GM12878 (cell line): ENCODE measurements at places on chromosomes 16 and 17.

DNA sequence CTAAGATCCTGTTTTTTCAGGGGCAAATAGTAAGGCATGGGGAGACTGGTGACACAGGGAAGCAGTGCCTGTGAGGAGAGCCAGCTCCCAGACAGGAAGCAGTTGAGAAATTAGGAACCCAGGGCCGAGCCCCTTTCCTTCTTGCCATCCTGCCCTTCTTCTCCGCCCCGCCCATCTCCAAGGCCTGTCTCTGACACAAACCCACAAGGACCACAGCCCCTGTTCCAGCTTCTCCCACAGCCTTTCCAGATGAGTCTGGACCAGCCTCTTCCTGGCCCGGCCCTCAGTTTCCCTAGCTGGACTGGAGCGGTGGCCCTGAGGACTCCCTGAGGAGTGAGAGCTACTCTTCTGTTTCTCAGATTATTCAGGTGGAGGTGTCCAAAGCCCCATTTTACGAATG lies 9.9 kb downstream of the CCDC102A start:
- no peak for DNase-seq

DNA sequence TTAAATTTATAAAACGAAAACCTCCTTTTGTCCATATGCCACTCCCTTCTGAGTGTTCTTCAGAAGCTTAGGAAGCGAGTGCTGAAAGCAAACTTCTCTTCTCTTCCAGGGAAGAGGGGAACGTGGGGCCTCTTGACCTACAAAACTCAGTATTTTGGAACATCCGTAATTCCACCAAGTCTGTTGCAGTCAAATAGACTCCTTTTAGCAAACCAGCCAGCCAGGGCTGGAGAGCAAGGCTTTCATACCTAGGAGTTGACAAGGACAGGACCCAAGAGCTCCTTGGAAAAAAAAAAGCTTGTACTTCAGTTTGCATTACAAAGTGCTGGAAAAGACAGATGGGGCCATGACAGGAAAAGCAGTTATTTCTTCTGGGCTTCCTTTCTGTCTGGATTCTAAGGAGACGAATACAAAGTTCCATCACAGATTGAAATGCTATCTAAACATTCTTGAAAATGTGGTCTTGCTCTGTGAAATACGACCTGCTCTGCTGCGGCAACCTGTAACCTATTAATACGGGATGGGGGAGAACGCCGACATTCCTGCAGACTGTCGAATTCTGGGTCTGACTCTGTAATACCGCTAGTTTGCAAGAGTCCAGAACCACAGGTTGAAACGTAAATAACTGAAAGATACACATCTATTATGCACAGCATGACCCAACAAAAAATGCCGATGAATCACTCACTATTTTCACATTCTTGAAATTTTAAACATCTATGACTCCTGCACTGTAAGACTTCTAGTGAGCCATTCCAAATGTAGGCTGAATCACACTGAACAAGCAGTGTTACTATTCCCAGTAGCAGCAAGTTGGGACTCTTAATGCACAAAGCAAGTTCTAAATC lies 20.6 kb downstream of the VPS53 start:
- no peak for DNase-seq

DNA sequence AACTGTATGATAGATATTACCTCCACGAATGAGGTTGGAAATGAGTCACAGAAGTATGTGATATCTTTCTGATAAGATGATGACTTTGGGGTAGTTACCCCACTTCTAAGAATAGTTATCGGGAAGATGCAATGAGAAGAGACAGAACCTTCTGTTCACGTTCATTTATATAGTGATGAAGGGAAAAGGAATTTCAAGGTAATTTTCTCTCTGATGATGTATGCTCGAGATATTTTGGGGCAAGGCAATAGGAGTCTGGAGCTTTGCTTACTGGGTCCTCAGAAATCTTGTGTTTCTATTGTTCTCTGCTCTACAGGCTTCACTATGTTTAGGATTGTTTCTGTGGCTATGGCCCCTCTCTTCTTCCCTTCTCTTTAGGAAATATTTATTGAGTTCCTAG lies 1389.6 kb downstream of the CDH8 start:
- no peak for DNase-seq

- no peak for DNase-seq
These were observed 2.5 kb upstream of the AKAP10 start for GRCh38 chr17:19979917-19980770.

GRCh38 chr16:81808933-81809480 lies 29.9 kb downstream of the PLCG2 start:
- peak; percentile 99 for DNase-seq

- no peak for DNase-seq
These were observed 28.6 kb upstream of the NUDT16L1 start for GRCh38 chr16:4664538-4665418.

DNA sequence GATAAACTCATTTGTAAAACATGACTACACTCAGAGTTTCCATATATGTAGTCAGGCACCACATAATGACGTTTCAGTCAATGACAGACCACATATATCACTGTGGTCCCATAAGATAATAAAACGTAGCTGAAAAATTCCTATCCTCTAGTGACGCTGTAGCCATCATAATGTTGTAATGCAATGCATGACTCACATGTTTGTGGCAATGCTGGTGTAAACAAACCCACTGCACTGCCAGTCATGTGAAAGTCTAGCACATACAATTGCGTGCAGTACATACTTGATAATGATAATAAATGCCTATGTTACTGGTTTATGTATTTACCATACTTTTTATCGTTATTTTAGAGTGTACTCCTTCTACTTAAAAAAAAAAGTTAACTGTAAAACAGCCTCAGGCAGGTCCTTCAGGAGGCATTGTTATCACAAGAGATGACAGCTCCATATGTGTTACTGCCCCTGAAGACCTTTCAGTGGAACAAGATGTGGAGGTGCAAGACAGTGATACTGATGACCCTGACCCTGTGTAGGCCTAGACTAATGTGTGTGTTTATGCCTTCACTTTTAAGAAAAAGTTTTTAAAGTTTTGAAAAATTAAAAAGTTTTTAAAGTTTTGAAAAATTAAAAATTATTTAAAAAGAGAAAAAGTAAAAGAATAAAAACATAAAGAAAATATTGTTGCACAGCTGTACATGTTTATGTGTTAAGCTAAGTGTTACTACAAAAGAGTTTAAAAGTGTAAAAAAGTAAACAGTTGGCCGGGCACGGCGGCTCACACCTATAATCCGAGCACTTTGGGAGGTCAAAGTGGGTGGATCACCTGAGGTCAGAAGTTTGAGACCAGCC lies 9.0 kb downstream of the STAT5B start:
- no peak for DNase-seq

DNA sequence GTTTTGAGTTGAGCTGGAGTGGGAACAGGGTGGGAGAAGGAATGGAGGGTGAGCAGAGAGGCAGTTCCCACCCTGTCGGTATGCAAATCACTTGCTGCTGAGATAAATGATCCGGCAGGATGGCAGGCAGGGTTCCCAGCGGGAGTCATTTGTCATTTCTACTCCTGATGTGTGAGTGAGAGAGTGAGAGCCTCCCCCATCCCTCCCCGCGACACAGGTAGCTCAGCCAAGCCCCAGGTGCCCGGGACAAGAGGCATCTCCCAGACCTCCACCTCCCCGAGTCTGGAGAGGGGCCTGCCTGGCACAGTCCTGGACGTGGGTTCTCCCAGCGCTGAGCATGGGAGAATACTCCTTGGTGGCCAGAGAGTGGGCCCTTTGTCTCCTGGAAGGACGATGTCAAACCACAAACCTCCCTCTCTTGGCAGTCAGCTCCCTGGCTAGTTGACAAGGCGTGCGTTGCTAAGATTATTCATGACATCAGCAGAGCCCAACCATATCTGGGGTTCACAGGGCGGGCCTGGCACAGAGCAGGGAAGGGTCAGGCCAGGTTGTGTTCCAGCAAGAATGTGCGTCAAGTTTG lies 33.7 kb upstream of the TNRC6C start:
- DNase-seq: no peak

DNA sequence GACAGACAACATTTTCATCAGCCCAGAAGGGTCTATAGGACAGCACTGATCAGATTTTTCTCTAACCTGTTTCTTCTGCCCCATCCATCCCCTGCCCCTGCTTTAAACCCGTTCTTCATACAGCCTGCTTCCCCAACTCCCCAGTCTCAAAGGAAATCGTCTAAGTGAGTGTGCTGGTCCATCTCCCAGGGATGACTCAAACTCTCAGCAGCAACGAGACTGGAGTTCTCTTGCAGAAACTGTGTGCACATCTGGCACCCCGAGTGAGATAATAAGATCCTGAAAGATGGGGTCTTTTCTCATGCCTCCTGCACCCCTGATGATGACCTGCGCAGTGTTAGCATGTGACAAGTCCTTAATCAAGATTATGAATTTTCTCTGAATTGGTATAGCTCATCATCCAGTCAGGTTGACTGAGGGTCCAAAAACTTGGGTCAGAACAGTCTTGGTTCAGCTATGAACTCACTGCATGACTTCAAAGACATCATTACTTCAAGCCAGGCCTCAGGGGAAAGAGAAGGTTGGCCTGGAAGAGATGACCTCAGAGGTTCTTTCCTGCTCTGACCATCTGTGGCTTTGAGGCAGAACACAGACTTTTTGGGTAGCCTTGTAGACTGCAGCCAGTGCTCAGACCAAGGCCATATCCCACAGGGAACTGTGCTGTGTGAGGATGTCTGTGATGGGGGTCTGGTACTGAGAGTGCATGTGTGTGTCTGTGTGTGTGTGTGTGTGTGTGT lies 117.9 kb downstream of the SPACA3 start:
- no peak for DNase-seq

GRCh38 chr16:86553356-86553755 lies 1.7 kb downstream of the MTHFSD start:
- no peak for DNase-seq

- no peak for DNase-seq
These were observed 791 bp downstream of the MCRIP2 start for GRCh38 chr16:642189-643049.

GRCh38 chr17:57785022-57785421 lies 39.9 kb upstream of the CCDC182 start:
- no peak for DNase-seq

- DNase-seq: no peak
These were observed at the start of gene EVPL for GRCh38 chr17:76027159-76027839. Gene EVPL (minus strand): TSS chr17:76027306. CDS start chr17:76027198, 108 bp downstream.

DNA sequence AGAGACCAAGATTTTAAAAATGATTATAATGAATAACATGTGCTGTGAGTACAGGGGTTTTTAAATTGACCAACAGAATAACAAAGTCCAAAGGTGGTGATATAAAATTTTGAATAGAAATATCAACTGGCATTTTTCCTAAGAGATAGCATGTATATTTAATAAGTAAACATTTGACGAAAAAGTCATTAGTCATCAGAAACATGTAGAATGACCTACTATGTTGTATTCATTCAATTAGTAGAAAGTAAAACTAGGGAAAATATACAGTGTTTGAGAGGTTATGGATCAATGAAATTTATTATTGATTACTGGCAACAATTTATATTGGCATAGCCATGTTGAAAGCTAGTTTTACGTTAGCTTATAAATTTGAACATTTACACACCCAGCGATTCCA lies 30.6 kb upstream of the CNTNAP4 start:
- no peak for DNase-seq

GRCh38 chr17:28944862-28945741 lies 6.2 kb downstream of the PHF12 start:
- DNase-seq: no peak

- DNase-seq: peak; percentile 71
These were observed 25.5 kb downstream of the NSMCE1 start for GRCh38 chr16:27242868-27243590.

- DNase-seq: peak; percentile 76
These were observed 39.7 kb downstream of the ARHGAP17 start for GRCh38 chr16:24975428-24975889.

DNA sequence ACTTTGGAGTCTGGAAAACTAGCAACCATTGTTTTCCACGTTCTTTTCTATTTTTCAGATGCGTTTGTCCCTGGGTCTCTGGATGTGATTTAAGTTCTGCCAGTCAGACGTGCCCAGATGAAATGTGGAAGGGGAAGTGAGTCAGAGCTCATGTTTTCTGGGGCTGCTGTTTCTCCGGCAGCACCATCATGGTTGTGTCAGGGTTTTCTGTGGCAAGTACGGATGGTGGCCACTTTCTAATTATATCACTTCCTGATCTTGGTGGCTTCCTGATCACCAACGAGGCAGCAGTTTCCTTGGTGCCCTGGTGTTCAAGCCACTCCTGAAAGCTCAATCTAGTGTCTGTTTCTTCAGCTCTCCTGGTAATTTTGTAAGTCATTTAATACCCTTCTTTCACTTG lies 31.4 kb upstream of the PMFBP1 start:
- peak; percentile 49 for DNase-seq
